ENCODE measurements at places on chromosomes 12 and 14.

DNA sequence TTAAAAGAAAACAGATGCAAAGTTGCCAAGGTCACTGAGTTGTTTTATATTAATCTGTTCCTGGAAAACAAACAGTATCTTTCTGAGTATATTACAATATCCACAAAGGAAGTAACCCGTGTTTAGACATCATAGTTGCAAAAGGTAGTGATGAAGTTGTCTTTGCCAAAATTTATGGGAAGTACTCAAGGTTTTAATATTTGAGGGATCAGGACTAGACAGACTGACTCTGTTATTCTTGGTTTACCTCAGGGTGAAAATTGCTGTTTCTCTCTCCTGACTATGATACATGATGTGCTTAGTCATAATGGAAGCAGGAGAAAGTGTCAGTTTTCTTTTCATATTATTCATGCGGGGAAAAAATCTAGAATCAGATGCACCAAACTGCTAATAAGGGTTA is 28.3 kb downstream of the TMEM233 start:
- DNase-seq: no peak

GRCh38 chr12:75783093-75783877 is 248.3 kb downstream of the PHLDA1 start:
- no peak for DNase-seq

DNA sequence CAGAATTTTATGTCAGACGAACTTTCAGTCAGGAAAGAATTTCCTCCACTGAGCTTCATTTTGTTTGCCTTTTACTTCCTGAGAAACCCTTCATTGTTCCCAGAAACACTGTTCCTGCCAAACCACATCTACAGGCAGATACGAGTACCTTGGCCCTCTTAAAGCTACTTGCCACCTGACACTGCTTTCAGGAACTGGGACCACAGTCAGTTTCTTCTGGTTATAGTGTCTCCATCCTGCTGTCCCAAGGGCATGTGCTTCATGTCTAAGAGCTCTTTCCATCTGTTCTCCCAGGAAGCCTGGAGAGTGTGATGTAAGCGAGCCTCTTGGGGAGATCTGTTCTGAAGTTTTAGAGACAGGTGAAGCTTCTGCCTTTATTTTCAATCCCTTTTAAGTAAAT is 161.7 kb upstream of the PLEKHA5 start:
- DNase-seq: no peak

GRCh38 chr12:57715786-57716185 is 21.9 kb downstream of the OS9 start:
- no peak for DNase-seq

GRCh38 chr12:79071498-79071897 is 206.9 kb downstream of the SYT1 start:
- no peak for DNase-seq

DNA sequence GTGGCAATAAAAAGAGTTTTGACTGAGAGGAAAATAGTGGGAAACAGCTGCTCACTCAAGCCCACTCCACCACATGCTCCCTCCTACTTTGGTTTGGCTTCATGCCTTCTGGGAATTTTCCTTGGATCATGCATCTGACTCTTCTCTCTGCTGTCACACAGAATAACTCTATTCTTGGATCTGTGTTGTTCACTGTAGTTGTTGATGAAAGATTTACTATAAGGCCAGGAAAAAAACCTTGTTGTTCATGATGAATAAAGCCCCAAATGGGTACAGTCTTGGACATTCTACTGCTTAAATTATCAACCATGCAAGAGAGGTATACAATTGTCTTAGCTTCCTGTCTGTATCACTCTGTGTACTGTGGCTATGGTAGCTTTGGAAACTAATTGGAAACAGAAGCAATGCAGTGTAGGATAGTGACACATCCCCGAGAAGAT is 70.5 kb downstream of the TMX1 start:
- peak; percentile 95 for DNase-seq

DNA sequence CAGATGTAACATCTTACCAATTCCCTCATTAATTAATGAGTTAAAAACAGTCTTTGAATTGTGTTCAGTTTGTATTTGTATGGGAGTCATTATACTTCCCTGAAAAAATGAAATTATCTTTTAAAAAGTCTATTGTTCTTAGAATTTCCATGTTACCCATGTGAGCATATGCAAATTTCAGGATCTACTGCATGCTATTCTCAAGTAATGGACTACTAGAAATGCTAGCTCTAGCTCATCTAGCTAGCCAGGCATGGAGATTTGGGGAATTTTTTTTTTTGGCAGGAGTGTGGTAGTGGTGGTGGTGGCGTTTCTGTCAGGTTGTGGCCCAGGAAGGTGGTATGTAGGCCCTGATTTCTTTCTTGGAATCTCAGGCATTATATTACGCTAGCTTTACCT is 218.4 kb downstream of the AEBP2 start:
- DNase-seq: no peak

GRCh38 chr12:77914081-77914488 is 83.4 kb downstream of the NAV3 start:
- DNase-seq: peak; percentile 78

DNA sequence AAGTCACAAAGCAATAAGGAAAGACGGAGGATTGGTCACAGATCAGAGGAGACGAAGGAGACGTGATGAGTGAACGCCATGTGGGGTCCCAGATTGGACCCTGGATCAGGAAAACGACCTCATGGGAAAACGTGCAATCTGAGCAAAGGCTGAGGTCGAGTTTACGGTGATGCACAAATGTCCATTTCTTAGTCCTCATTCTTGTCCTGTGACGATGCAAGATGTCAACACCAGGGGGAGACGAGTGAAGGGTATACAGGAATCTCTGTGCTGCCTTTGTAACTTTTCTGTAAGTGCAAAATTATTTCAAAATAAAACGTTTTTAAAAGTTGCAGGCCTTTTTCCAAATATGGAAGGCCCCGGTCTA is 329.8 kb downstream of the MED13L start:
- no peak for DNase-seq

DNA sequence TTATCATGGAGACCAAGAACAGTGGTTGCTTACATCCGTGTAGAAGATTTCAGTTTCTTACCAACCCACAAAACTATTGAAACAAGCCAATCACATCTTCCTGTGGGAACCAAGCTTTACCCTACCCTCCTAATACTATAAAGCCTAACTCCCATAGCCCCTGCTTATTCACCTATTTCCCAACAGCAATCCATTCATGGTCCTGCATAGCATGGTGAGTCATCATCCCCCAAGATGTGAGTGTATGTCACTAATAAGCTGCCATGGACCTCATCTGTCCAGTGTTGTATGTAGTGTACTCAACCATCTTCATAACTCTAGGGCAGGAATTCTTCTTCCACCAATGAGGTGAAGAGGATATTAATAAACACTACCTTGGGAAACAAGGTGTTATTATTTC is 1620.4 kb upstream of the FLRT2 start:
- peak; percentile 43 for DNase-seq

- DNase-seq: no peak
Observed at GRCh38 chr12:20188930-20189653, 179.2 kb upstream of the PDE3A start.

DNA sequence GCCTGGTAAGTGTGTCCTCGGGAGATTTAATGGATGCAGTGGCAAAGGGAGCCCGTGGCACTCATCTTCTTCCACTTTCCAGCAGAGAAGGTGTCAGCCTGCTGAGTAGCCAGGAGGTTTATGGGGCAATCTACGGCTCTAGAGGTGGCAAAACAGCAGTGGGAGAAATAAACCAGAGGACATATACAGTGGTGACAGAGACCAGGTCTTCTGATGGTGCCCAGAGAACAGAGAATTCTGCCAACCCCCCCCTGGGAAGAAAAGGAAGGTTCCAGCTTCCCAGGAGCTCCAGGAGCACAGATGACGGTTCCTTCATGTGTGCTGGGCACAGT is 43.0 kb downstream of the SMIM41 start:
- DNase-seq: no peak

GRCh38 chr14:69300601-69301221 is 40.8 kb downstream of the GALNT16 start:
- no peak for DNase-seq

DNA sequence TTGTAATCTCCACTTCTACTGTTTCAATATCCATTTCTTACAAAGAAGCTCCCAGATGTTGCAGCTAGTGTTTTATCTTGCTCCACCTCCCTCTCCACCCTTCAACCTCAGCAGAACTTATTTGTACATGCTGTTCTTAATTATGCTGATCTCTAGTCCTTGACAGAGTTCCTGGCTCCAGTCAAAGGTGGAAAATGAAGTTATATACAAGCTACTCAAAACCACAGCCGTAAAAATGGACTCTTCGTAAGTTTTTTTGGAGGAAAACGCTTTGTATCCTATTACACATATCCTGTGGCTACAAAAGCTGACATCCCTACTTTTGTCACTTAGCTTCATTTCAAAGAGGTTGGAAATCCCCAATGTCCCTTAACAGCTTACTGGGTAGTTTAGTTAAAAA is 1.3 kb downstream of the CLEC1A start:
- DNase-seq: peak; percentile 56

DNA sequence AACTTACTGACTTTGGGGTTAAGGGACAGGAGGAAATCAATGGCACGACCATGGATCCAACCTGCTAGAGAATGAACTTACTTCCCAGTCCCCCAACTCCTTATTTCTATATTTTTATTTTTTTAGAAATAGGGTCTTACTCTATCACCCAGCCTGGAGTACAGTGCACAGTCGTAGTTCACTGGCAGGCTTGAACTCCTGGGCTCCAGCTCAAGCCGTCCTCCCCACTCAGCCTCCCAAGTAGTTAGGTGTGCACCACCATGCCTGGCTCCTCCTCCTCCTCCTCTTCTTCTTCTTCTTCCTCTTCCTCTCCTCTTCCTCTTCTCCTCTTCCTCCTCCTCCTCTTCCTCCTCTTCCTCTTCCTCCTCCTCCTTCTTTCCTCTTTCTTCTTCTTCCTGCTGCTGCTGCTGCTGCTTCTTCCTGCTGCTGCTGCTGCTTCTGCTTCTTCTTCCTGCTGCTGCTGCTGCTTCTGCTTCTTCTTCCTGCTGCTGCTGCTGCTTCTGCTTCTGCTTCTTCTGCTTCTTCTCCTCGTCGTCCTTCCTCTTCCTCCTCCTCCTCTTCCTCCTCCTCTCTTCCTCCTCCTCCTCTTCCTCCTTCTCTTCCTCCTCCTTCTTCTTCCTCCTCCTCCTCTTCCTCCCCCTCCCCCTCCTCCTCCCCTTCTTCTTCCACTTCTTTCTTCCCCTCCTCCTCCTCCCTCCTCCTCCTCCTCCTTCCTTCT is 390.1 kb upstream of the RGS6 start:
- no peak for DNase-seq

DNA sequence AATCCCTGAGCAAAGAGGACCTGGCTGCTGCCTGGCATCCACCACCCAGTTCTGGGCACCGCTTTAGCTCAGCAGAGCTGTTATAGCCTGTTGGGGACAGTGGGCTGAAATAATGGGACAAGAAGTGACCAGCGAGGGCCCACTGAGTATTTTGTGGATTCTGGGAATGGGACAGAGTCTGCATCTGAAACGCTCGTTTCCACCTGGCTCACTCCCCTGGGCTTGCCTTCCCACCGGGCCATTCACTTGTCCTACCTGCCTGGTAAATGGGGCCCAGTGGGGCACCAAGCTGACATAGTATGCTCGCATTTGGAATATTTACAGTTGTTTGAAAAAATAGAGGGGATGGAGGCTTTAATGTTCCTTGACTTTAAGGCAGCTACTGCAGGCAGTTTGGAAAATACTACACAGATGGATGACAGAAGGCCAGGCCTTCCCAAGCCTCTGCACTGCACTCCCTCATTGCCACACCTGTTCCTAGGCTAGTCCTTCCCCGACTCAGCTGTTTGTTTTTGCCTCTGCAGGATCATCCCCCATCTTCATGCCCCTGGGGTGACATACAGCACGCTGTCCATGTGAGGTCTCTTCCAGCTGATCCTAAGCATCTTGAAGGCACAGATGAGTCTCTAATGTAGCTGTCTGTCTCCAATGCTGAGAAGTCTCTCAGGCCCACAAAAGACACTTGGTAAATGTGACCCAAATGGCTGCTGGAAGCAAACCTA is 61.3 kb upstream of the DICER1 start:
- no peak for DNase-seq

- no peak for DNase-seq
Observed at GRCh38 chr12:53252349-53252916, 15.7 kb upstream of the ESPL1 start.

DNA sequence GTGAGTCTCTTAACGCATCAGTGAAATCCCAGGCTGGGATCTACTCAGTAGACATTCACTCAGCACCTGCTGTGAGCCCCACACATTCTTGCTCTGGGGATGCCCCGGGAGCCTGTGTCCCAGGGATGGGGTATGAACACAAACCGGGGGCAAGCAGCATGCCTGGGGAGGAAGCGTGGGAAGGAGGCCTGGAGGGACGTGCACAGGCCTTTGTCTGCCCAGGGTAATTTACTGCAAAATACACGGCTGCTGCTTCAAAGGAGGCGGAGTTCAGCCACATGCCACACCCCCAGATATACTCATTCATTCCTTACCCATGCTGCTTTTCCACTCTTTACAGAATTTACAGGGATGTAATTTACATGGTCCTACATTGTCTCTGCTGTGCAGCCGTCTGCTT is 187.8 kb downstream of the ADGRD1 start:
- no peak for DNase-seq

DNA sequence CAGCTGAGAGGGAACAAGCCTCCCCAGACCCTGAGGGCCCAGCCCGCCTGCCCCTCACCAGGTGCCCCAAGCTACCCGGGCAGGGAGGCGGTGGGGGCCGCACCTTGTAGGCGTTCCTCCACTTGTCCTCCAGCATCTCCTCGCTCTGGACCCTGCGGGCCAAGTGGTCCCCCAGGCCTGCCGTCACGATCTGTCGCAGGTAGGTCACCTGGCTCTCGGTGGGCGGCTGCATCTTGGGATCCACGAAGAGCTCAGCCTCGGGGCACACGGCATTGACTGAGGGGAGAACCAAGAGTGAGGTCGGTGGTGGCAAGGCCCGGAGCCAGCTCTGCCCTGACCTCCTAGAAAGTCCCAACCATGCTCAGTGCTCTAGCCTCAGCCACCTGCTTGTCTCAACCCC is 36.6 kb downstream of the DHX37 start:
- no peak for DNase-seq

GRCh38 chr14:91862417-91862816 is 4.9 kb downstream of the TC2N start:
- DNase-seq: no peak

- no peak for DNase-seq
Observed at GRCh38 chr12:1436015-1436414, 158.4 kb downstream of the FBXL14 start.

- no peak for DNase-seq
Observed at GRCh38 chr12:103198499-103198898, 241.0 kb downstream of the ASCL1 start.

- no peak for DNase-seq
Observed at GRCh38 chr14:65850429-65851135, 438.1 kb downstream of the FUT8 start.

DNA sequence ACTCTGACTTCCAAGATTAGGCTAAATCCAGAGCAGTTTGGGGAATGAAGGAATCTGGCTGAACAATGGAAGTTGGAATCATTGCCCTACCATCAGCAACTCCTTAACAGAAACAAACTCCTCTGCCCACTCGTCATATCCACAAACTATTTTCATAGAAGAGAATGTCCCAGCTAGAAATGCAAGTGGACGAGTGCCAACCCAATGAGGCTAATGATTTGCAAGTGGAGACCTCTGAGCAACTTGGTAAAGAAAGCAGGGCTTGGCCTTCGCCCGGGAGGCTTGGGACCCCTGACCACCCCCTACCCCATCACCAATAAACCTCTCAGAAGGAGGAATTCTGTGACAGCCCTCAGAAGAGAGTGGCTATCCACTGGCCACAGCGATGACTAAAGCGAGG is 40.0 kb upstream of the DDX11 start:
- DNase-seq: no peak

All from fibroblast of skin of abdomen (primary cell).